ENCODE measurements at places on chromosomes 7 and 10.

DNA sequence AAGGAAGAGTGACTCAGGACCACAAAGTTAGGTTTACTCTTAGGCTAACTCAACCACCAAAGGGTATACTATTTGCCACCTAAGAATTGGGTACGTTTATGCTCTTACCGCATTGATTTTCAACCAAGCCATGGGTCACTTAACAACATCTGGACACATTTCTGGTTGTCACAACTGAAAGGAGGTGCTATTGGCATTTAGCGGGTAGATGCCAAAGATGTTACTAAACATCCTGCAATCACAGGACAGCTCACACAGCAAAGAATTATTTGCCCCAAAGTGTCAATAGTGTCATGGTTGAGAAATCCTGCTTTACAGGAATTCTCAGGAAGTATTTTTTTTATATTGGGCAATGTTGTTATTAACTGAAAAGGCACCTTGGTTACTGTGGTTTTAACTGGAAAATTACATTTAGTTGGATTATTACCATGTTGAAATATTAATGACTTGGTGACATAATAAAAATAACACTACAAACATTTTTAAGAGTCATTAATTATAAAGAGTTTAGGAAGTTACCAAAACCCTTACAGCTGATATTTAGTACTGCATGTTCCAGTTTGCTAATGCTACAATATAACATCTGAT is 185.0 kb upstream of the TMEM196 start:
- no peak for DNase-seq

DNA sequence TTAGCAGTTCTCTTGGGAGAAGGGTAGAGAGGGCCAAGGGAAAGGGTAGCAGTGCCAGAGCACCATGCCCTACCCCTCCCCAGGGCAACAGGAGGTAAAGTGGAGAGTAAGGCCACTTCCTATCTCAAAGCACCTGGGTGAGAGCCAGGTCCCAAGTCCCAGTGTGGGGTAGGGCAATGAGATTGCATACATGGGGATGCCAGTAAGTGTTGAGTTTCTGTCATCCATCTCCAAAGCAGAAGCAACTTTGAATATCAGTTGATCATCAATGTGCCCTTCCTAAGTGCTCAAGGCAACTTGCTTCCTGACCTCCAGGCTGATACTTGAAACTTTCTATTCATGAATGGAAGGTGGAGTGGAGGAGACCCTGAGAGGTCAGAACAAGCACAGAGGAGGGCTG is 2.2 kb upstream of the CAMK2G start:
- no peak for DNase-seq

DNA sequence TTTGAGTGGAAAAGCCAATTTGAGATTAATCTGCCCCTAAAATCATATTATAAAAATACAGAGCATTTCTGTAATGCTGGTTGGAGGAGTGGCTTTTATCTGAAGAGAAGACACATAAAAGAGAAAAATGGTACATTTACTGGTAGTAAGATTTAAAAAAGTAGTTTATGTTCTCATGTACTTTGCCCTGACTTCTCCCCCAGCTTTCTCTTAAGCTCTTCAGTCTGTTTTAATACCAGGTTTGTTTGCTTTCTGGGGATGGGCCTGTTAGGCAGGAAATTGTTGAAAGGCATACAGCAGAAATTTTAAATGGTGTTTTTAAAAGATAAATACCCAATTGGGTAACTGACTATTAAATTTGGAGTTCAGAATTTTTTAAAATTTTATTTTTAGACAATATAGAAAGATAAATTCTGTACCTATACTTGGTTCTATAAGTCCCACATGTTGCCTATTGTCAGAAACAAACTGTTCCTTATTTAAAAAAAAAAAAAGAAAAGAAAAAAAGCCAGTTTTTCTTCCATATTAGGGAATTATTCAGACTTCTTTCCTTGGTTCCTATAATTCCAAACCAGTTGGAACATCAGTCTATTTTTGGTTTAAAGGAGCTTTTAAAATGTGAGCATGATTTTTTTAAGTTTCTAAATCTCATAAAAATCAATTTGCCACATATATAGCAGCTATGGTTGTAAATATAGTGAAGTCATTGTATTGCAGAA is 136.6 kb downstream of the ARID5B start:
- no peak for DNase-seq

GRCh38 chr10:61271127-61271780 is 181.9 kb downstream of the TMEM26 start:
- no peak for DNase-seq

- no peak for DNase-seq
Measured at GRCh38 chr7:102189756-102190155, 96.9 kb upstream of the SH2B2 start.

DNA sequence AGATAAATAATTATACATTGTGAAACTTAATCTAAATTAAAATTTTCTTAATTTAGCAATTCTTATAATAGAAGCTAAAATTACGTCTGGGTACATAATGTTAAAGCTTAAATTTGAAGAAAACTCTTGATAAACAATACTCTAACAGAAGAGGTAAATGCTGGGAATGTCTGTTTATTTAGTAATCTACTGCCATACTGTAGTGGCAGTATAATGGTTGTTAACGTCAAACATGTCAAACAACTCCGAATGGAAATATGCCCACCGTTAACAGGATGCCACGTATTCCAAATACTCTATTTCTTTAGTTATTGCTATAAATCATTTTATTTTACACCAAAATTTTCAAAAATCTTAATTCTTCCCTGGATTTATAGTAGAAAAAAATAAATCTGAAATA is 40.0 kb upstream of the PTPN12 start:
- DNase-seq, result no peak

GRCh38 chr10:11533328-11533781 is 78.1 kb downstream of the USP6NL start:
- DNase-seq, result no peak

DNA sequence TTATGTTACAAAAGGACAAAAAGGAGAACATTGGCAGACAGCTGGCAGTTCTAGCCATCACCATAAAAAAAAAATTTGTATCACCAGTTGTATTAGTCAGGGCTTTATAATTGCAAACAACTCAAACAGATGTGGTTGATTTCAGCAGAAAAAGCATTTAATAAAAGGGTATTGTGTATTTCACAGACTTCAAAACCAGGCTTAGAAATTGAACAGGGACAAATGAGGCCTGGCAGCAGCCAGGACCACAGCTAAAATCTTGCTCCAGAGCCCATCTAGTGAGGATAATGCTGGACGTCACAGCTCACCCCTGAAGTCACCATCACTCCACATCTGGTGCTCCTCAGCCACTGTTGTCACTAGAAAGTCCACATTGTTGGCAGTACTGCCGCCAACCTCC is 52.9 kb upstream of the CALD1 start:
- DNase-seq, result no peak

GRCh38 chr10:97713826-97714400 is 383 bp downstream of the MARVELD1 start:
- DNase-seq, result no peak

DNA sequence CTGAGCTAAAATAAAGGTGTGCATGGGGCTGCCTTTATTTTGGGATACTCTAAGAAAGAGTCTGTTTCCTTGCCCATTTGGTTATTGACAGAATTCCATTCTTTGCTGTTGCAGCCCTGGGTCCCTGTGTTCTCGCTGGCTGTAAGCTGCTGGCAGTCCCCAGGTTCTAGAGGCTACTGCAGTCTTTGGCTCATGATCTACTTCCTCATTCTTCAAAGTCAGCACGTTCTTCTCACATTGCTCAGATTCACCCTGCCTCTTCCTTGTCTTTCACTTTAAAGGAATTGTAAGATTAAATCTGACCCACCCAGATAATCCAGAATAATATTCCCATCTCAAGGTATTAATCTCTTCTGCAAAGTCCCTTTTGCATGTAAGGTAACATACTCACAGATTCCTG is 620.3 kb downstream of the CCSER2 start:
- DNase-seq, result no peak

GRCh38 chr7:156759143-156759542 is 118.6 kb downstream of the RNF32 start:
- DNase-seq, result no peak

DNA sequence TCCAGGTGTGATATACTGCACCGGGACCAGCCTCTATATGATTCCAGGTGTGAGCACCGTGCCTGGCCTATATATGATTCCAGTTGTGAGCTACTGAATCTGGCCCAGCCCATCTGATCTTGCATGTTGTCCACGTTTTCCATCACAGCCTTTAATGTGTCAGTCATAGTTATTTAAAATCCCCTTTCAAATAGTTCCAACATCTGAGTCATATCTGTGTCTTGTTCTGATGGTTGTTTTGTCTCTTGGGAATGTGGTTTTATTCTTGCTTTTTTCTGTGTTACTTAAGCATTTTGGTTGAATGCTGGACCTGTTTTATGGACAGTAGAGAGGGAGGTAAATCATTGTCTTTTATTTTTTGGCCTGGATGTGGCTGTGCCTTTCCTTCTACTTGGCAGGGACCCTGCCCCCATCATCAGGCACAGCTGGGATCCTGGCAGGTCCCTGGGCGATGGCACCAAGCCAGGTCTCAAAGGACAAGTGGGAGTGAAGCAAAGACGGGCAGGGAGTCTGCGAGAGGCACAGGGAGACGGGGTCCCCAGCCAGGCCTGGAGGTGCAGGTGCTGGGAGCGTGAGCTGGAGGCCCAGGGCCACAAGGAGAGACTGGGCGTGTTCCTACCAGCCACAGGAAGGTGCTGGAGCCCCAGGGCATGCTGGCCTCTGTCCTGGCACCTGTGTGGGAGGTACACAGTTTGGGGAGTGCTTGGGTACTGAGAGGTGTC is 94.7 kb downstream of the DYNC2I1 start:
- no peak for DNase-seq

DNA sequence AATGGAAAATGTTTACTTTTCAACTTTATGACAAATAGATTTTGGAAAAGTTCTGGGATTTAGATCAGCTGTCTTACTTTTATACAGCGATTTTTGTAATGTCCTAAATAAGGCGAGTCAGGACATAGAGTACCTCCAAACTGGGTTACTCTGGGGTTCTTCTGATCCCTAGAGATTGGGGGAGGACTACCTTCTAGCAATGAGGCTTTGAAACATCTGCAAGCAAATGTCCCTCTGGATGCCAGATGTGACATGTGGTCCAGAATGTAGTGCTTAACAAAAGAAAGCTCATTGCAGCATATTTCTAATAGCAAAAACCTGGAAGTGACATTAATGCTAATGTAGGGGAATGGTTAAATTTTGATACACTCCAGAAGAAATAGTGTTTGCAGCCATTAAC is 36.1 kb downstream of the ABRAXAS2 start:
- DNase-seq, result no peak

DNA sequence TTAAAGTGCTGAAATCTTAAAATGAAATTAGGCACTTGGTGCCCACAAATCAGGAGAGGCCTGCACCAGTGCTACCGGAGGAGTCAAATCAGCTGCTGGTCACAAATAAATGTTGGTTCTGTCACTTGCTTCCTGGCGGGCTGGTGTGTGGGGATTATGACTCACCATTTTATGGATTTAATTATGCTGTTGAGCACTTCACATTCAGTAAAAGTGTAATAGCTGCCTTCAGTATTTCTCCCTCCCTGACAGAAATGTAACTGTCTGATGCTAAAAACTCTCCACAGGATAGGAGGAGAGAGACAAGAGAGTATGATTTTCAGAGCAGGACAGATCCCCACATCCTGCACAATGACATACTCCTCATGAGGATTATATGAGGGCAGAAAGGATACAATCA is 186.0 kb downstream of the JAZF1 start:
- no peak for DNase-seq

GRCh38 chr10:74924251-74924963 is 98.0 kb downstream of the KAT6B start:
- DNase-seq, result no peak

DNA sequence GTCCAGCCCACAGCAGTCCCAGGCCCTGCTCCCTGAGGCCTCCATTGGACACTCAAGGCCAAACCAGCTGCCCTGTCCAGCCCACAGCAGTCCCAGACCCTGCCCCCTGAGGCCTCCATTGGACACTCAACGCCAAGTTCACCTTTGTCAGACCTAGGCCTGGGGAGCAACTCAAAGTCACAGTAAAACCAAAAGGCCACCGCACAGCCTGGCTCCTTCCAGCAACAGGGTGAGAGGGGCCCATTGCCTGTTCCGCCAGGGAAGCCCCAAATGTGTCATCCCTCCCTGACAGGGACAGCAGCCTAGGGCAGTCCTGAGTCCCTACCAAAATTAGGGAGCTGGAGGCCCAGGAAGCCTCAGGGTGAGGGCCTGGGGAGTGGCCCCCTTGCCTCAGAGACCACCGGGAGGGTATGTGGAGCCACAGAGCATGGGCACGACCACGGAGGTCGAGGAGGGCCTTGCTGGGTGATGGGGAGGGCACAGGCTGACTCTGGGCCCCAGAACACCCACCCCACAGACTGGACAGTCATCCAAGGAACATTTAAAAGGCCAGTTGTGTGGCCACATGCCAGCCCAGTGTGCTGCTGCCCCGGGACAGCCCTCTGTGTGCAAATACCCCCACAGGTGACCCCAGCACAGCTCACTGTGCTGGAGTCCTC is 66.5 kb upstream of the PPP2R2D start:
- no peak for DNase-seq

DNA sequence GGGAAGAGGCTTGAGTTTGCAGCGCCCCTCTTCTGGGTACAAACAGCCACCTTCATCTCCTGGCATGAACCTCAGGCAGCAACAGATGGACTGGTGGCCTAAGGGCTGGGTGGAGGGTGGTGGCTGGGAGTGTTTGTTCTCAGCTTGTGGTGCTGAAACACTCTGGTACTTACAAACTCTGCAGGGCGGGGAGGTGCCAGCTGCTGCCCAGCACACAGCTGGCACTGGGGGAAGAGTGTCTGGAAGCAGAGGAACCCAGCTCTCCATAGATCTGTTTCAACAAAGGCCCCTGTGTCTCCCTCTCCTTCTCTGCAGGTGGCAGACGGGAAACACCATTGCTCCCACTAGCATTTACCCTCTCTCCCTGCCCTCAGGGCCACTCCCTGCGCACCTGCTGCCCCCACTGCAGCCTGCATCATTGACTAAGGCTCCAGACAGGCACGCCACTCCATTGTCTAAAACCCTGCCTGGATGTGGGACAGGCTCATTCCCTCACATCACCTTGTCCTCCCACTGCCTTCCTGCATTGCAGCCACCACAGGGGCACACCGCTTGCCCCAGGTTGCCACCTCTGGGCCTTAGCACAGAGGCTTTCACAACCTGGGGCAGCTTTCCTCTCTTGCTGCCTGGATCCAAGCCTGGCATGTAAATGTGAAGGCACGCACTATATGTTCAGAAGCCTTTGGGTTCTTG is 6.5 kb downstream of the ARHGAP22 start:
- no peak for DNase-seq

DNA sequence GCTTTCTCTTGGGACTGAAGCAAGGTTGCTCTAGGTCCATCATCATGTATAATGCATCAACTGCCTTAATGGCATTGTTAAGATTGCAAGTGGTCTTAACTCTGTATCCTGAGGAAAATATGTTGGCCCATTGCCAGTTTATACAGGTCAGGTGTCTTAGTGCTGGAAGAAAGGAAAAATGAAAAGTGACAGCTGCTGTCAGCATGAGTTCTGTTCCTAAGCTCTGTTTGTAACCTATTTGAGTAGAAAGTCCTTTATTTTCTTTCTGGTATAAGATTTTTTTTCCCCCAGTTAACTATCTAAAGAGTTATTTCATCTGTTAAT is 127.2 kb downstream of the SRI start:
- DNase-seq, result no peak
